ENCODE measurements at places on chromosomes 1 and 21. TPM values are rescaled to one million over a fixed set of nuclear protein-coding genes. Genes with fewer than 3 reads are reported as not detected.

Gene CSMD2
- 3.5 TPM for total RNA-seq

Gene SLC44A5
- total RNA-seq: 25.3 TPM

Gene LMNA
- 35.8 TPM for total RNA-seq

Gene ADAMTSL4
- not detected for total RNA-seq

GRCh38 chr1:210250665-210250997 is 18.0 kb downstream of the SERTAD4 start:
- DNase-seq: peak; percentile 82

DNA sequence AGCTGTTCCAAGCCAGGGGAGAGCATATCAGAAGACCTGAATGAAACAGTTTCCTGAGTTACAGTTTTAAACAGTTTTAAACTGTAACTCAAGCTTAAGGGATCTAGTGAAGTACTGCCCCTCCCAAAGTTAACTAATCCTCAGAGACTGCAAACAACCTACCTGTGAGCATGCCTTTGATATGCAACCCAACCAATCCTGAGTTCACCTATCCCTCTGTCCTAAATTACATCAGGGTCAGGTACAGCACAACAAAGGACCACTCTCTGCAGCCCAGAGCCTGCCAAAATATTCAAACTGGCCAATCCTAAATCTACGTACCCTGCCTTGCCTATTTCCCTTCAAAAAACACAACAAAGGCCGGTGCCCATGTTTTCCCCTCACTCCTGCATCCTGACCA is 32.8 kb upstream of the RAVER2 start:
- no peak for DNase-seq

DNA sequence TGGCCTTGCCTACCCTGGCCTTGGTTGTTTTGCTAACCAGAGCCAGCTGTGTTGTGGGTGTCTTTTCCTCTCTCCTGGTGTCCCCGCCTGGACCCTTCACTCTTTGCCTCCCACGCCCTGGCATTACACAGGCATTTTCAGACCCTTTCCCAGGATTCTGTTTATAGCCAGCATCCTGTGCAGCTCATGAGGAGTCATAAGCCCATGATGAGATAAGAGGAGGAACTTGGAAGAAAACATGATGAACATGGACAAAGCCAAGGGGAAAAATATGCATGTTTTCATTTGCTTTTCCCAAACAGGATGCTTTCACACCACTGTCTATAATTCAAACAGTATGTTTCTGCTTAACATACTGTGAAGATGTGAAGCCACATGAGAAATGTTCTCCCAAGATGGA is 18.7 kb upstream of the WARS2 start:
- DNase-seq: no peak

GRCh38 chr1:43531906-43532584 is 1.4 kb downstream of the PTPRF start:
- peak; percentile 48 for DNase-seq

- no peak for DNase-seq
Observed at GRCh38 chr1:228528612-228529011, 41.4 kb downstream of the RNF187 start.

DNA sequence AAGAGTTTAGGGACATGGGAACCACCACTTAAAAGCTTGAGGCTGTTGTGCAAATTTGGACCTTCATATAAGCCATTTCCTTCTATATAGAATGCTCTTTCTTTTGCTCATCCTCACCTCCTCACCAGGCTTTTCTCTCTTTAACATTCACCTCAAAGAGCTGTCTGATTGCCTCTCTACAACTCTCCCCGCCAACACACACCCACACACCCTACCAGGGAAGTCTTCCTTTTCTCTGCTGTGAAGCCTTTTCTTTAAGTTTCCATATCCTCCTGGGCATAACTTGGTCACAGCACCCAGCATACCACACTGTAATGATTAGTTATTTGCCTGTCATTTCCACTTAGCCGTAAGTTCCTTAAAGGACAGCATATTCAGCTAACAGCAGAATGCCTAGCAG is 40.6 kb downstream of the WLS start:
- DNase-seq: no peak

GRCh38 chr1:2085080-2085479 is 34.9 kb downstream of the PRKCZ start:
- DNase-seq: no peak

GRCh38 chr1:34825455-34826091 is 32.8 kb downstream of the GJA4 start:
- DNase-seq: no peak

Data from neural progenitor cell (in vitro differentiated cells).